A549 treated with DMSO at 1 μM for 4 hours (cell line): ENCODE measurements at places on chromosomes 6 and 20. TPM values are rescaled to one million over a fixed set of nuclear protein-coding genes. Genes with fewer than 3 reads are reported as not detected.

Gene PRSS16
- total RNA-seq, result 2.5 to 4.0 TPM (median 3.3 TPM) in 5 replicates

Gene SLC22A3
- 35.0 to 46.7 TPM (median 38.2 TPM) in 5 replicates for total RNA-seq

Gene CAPN11
- not detected in 5 replicates for total RNA-seq

Gene LY6G6F
- not detected in 5 replicates for total RNA-seq

Gene OPN5
- total RNA-seq, result not detected in 5 replicates

Gene BEND6
- 0.71 to 1.7 TPM (median 1.3 TPM) in 5 replicates for total RNA-seq

Gene SLC22A1
- 1.2 to 2.7 TPM (median 1.9 TPM) in 5 replicates for total RNA-seq
